ENCODE measurements at places on chromosomes 16 and 17.
A peak's percentile ranks its signal among the peaks of the same experiment; 100 is the strongest.

DNA sequence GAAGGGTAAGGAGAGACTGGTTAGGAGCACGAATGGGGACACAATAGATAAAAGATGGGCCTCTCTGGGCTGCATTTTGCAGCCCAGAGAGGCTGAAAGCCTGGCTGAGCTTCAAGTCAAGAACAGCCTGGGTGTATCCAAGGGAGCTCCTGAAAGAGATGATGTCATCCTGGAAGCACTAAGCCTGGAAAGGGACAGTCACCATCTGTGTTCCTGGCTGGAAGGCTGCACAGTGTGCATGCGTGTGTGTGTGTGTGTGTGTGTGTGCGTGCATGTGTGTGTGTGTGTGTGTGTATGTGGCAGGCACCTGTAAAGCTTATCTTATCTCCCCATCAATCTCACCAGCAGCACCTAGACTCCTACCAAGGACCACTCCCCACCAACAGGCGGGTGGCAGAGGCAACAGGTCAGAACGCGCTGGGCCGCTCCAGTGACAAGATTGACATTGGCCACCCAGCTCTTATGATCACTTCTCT lies 44.1 kb downstream of the COG7 start:
- no peak for DNase-seq

GRCh38 chr16:71769222-71769621 lies 39.4 kb downstream of the AP1G1 start:
- DNase-seq = peak; percentile 9

DNA sequence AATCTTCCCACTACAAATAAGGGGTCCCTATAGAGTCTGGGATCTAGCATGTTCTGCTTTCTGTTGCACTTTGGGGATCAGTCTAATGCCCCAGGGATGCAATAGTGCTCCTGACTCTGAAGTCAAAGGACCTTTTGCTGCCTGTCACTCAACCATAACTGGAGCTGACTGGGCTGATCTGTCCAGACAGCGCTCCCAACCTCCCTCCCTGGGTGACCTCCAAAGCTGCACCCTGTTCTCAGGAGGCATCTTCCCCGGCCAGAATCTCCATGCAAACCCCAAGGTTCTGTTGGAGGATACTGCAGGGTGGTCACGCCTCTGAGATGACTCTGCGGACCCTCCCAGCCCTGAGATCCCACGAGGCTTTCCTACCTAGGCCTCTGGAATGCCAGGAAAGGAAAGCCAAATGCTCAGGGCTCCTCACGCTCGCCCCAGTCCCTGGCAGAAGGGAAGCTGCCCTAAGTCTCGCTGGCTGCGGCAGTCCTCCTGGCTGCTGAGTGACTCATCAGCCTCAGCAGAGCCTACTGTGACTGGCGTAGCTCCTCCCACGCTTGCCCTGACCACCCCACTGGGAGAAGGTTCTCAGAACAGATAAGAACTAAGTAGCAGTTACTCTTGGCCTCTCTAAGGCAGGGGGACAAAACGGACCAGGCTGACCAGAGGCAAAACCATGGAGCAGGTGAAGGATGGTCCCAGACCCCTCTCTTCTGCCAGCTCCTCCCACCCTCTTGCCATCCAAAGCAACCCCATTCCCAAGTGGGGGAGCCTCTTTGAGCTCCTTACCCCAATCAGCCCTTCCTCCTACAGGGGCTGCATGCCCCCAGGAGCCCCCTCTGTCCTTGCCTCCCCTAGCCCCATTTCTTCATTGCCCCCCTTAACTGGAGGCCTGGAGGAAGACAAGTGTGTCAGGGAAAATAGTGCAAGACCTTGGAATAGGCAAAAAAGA lies 124.1 kb upstream of the TNRC6C start:
- DNase-seq = peak; percentile 96

DNA sequence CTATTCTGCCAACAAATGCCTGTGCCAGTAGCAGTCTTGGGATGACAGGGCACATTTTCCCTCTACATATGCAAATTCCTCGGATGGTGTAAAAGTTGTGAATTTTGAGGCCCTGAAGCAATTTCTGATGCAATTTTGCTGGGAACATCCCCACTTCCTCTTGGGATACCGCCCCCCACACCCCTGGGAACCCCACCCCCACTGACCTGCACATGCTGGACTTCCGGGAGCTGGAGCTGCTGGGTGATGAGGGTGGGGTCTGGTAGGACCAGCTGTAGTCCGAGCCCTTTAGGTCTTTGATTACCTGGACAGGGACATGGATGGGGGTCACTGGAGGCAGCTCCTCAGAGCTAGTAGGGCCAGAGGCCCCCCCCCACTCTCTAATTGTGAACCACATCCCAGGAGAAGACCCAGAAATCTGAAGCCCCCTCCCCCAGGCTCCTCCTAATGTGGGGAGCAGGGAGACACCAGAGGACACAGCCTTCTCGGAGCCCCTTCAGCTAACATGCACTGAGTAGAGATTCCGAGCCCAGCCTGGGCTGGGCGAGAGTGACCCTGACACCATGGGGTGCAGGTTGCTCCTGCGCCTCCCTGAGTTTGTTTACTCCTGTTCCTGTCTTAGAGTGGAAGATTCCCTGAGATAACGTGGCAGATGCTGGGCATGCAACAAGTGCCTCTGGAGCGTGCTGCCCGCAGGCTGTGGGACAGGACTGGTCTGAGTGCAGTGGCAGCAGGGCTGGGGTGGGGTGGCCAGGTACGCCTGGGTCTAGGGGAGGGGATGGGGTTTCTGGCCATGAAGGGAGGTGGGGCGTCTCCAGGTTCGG lies 9.0 kb downstream of the MTSS2 start:
- DNase-seq = no peak

- DNase-seq = no peak
Observed at GRCh38 chr16:89210165-89210903, 7.2 kb upstream of the ZNF778 start.

GRCh38 chr17:75694536-75694935 lies 26.7 kb upstream of the ITGB4 start:
- no peak for DNase-seq

GRCh38 chr17:37744633-37744927 lies 279 bp downstream of the HNF1B start:
- DNase-seq = no peak

DNA sequence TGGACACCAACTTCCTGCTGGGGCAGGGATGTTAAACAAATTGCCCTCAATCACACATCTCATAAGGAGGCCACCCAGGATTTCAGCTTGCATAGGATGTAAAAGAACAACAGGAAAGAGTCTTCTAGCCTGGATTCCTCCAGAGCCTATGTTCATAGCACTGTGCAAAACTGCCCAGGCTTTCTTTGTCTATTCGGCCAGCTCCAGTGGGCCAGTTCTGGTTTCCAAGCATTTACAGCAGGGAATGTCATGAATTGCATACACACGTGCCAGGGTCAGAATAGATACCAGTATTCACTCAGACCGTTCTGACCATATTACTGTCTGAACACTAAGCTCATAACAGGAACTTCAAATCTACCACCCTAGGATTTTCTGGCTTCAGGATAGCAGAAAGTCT lies 273.2 kb downstream of the CDH8 start:
- no peak for DNase-seq

DNA sequence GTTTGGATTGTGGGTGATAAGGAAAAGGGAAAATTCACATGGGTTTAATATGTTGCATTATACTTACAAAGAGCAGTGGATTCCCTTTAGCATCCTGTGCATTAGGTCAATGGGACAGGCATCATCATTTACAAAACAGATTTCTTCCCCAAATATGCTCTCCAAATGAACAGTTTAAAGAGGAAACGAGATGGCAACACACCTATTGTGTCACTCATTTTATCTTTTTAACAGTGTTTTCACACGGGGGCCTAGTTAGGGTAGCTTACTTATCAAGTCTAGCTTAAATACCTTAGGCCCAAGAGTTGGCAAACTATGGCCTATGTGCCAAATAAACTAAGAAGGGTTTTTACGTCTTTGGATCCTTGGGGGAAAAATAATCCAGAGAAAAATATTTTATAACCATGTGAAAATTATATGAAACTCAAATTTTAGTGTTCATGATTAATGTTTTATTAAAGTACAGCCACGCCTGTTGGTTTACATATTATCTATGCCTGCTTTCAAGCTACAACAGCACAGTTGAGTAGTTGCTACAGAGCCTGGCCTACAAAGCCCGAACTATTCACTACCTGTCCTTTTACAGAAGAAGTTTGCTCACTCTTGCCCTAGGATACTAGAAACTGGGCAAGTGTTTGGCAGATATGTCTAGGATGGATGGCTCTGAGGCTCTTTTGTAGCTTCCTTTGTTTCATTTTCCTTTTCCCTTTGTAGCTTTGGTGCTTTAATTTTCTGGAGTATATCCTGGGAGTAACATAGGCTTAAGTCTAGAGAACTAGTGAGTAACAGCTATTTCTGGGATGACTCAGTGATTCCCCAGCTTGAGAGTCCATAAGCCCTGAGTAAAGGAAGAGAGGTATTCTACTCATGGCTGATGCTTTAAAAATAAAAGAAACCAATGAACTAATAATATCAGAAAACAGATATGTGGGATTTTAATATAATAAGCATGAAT lies 12.4 kb downstream of the NUP93 start:
- peak; percentile 7 for DNase-seq

- DNase-seq = no peak
Observed at GRCh38 chr17:61168506-61168905, 231.1 kb upstream of the TBX2 start.

Measured in OCI-M1 (cell line).